ENCODE measurements at places on chromosomes 16 and 17.

GRCh38 chr16:57266531-57267260, 17.8 kb downstream of the PLLP start:
- DNase-seq, result no peak

- no peak for DNase-seq
Measured at GRCh38 chr17:8964801-8965393, 610 bp downstream of the PIK3R5 start.

DNA sequence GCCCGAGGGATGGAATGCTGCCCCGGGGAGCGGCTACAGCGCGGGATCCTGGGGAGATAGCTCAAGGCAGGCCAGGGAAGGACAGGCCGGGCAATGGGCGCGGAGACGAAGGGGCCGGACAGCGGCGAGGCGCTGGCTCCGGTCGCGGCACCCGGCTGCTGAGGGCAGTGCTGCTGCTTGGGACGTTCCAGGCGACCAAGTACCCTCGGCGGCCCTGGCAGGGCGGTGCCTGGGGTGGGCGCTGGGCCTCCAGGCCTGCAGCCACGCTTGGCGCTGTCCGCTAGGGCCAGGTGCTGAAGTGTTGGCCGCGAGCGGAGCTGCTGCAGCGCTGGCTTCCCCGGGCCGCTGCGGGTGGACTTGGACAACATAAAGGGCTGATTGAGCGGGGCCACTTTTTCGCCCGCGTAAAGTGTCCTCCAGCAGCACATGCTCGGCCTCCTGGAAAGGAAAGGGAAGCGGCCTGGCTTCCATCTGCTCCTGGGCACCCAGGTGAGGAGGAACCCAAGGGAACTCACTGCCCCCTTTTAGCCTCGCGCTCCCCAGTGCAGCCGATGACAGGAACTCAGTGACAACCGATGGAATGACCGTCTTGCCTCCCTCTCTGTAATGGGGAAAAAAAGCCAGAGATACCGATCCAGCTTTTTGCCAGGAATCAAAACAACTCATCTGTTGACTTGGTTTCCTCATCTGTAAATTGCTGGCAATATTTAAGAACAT, 23.7 kb downstream of the CLEC3A start:
- DNase-seq, result peak; percentile 55

- no peak for DNase-seq
Measured at GRCh38 chr17:7513850-7514419, 29.8 kb downstream of the POLR2A start.

- no peak for DNase-seq
Measured at GRCh38 chr17:7850701-7851437, 4.0 kb upstream of the TMEM88 start.

Data from brain microvascular endothelial cell (primary cell).